Activated effector memory CD4-positive, alpha-beta T cell treated with Interleukin-2 at 50 U/mL for 16 hours (primary cell): ENCODE measurements at places on chromosomes 5 and 9.

DNA sequence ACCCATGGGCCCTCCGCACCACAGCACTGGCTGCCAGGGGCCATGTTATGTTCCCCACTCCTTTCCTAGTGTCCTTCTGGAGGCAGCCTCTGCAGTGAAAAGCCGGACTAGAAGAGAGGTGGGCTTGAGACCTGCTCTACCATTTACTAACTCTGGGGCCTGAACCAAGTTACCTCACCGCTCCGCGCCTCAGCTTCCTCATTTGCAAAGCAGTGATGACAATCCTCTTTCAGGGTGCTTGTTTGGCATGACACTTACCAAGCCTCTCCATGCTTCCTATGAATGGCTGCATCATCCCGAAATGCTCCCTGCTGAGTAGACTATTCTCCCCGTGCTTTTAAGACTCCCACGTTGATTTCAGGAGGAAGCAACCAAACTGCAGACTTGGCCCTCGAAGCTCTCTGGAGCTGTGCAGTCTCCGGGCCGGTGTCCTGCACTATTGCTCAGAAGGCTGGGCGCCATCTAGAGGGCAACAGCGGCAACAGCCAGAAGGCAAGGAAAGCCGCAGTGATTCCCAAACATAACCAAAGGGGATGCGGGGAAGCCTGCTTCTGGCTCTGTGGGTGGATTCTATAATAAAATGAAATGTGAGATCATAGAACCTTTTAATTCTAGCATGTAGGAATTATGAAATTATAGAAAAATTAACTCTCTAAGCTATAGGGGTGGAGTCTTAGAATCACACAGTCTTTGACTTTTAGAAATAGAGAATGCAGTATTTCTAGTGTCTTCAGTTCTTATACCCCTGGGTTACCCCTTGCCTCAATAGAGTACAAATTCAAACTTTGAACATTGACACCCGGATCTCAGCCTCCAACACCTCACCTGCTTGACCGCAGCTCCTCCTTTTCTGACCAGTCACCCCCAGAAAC is 599.8 kb upstream of the BRINP1 start:
- peak; percentile 5 for DNase-seq

- no peak for DNase-seq
These were observed 48.1 kb upstream of the CER1 start for GRCh38 chr9:14770592-14770991.

- no peak for DNase-seq
These were observed 15.7 kb downstream of the IL4 start for GRCh38 chr5:132689513-132689912.

DNA sequence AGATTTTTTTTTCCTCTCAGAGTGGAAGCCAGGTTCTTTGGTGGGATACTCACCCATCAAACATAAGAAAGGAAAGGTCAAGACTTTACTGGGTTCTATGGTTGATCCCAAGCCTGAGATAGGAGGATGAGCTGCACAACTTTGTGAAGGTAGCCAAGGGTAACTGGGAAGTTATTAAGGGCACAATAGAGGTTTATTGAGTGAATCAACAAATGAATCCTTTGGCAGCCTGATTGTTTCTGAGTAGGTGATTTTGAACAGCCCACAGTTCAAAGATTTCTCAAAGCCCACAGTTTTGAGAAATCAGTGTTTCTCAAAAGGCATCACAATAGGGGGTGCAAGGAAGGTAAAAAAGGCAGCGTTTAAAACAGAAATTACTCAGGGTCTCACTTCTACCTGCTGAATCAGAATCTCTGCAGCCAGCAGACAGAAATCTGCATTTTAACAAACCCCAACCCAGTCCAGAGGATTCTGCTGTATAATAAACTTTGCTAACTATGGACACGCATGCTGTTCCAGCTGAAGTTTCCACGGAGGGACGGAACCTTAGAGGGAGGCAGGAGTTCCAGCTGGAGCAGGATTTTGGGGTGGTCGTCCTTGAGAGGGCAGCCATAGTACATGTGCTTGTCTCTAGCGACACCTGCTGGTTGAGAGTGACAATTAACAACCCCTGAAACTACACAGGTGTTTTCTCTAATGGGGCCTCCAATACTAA is 32.7 kb upstream of the FSD1L start:
- DNase-seq, result peak; percentile 13

DNA sequence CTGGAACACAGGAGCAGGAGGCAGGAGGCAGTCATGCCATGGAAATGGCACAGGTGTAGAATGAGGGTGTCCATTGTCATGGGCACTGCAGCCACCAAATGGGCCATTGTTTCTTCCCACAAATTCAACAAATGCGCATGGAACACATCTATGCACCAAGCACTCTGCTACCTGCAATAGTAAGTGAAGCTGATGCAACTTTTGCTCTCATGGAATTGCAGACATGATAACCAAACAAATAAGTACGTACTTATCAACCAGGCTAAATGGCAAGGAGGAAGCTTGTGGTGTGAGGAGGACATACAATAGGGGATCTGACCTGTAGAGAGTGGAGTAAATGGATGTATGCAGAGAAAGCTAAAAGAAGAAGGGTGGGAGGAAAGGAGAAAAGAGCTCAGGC is 116.8 kb downstream of the TRIM36 start:
- no peak for DNase-seq

- no peak for DNase-seq
These were observed 589.4 kb upstream of the FAM174A start for GRCh38 chr5:99945478-99946442.
